M059J (cell line): ENCODE measurements at places on chromosomes 2 and 18.
A peak's percentile ranks its signal among the peaks of the same experiment; 100 is the strongest.

GRCh38 chr2:150292807-150293206 is 194.7 kb downstream of the RND3 start:
- no peak for DNase-seq

DNA sequence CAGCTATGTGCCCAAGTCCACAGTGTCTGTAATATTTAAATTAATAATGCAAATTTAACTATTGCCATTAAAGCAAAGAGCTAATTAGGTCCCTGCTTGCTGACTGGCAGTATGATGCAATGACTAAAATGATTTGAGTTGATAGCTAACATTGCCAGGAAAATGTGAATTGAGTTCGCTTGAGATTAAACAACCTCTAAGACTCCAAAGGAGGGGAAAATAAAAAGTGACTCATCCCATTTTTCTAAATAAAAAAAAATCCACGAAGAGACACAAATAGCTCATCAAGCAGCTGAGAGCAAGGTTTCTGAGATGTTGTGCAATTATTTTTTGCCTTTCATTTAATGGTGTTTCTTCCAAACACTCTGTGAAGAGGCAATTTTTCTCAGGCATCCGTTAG is 413.0 kb downstream of the MTX2 start:
- peak; percentile 8 for DNase-seq

DNA sequence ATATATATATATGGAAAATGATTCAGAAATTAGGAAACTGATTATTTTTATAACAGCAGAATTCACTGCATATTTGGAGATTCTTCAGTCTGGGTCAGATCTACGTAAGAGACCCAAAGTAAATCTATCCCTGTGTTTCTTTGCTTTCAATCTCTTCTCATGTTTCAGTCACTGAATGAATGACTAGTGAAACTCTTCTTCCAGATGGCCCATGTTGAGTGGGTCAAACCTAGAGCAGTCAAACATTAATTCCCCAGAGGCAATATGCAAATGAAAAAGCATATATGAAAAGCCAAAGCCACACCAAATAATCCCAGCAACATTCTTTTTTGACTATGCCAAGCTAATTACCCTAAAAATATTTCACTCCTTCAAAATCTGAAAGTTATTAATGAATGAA is 317.3 kb downstream of the RBM43 start:
- DNase-seq, result no peak

GRCh38 chr18:73987247-73987980 is 160.2 kb downstream of the FBXO15 start:
- peak; percentile 70 for DNase-seq

DNA sequence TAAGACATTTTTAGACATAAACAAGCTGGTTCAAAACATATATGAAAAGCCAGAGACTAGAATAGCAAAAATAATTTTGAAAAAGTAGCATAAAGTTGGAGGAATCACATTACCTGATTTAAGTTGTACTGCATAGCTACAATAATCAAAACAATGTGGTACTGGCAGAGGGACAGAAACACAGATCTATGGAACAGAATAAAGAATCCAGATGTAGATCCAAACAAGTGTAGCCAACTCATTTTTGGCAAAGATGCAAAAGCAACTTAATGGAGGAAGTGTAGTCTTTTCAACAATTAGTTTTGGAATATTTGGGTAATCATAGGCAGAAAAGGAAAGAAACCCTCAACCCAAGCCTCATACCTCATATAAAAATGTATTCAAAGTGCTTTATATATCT is 278.7 kb upstream of the ZNF521 start:
- DNase-seq, result no peak

GRCh38 chr2:109446278-109447131 is 167.3 kb downstream of the SEPTIN10 start:
- peak; percentile 75 for DNase-seq

- no peak for DNase-seq
Observed at GRCh38 chr18:25979369-25980040, 110.9 kb downstream of the SS18 start.

GRCh38 chr2:31246184-31246852 is 12.4 kb downstream of the EHD3 start:
- DNase-seq, result no peak

DNA sequence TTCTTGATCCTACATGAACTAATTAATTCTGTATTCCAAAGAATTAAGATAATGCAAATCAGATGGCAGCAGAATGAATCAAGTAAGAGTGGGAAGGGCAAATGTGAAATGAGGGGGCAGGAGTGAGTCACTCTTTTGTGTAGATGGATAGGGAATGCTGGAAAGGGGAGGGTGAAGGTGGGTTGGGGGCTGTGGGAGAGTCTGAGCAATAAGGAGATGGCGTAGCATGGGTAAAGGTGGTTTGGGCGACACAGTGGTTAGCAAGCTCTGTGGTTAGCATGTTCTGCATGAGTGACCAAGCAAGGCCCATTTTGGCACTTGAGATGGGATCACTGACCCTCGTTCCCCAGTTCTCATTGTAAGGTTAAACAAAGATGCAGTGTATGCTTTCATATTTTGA is 20.4 kb downstream of the GPD2 start:
- DNase-seq, result peak; percentile 85

GRCh38 chr2:40592218-40592617 is 140.3 kb upstream of the SLC8A1 start:
- DNase-seq, result no peak

DNA sequence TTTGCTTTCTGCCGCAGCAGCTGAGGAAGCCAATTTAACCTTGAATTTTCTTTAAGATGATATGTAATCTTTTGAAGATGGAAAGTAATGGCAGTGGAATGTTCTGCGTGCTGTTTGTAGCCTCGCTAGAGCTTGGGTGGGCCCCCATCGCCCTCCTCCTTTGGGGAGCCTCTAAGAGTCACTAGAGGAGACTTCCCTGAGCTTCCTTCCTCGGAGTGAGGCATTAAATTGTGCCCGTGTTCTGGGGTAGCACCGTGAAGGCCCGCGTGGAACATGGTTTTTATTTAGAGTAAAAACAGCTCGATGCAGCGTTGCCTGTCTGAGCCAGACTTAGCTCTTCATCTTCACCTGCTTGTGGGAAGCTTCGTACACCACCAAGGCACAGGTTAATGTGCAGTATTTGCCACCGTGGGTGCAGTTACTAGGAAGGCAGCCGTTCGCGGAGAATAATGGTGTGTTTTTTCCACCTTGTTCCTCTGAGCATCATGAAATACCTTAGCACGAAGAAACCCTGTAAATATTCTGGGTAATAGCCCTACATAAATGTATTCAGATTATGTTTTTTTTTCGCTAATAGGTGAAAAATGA is 38.5 kb downstream of the NCK2 start:
- no peak for DNase-seq

DNA sequence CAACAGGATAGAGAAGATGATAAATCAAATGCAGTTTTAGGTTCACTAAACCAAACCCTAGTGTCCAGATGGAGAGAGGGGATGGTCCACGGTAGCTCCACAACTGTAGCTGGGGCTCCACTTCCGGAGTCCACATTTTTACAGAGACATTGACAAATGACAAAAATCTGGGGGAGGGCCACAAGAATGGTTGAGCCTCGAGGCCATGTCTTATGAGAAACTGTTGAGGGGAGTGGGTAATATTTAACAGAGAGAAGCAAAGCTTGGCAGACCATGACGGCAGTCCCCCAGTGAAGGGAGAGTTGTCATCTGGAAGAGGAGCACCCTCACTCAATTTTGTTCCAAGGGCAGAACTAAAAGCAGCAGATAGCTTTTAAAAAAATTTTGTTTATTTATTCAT is 17.6 kb upstream of the EPHA4 start:
- DNase-seq, result no peak

DNA sequence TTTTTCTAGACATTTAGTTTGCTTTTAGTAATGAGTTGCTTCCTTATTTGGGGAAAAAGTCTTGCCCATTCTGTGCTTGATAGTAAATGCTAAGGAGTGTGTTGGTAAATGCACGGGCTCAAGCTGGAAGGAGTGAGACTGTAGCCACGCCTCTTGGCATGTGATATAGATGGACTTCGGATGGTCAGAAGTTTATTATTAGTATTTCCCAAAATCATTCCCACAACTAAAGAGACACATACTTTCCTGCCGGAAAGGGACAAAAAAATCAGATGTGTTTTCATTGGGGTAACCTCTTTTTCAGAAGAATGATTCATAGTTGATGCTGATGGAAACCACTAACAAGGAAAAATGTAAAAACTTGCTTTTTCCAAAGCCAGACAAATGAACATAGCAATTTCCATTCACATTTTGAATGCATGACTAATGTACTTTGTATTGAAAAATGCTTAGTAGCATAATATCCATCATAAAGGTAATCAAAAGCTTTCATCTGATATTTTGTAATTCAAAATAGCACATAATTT is 133.2 kb downstream of the ZNF532 start:
- DNase-seq, result peak; percentile 96

DNA sequence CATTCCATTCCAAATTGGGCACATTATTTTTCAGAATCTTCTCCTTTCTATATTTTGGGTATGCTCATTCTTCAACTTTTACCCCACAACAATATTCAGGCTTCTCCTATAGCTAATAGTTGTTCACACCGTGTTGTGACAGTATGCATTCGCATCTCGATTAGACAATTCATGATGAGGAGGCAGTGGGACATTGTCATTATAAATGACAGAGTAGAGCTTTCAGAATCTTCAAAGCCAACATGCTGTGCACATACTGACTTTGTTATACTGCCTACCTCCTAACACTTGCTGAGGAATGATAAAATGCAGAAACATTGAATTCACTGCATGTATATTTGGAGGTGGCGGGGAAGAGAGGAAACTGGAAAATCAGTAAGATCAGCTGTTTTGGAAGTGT is 714.2 kb downstream of the SUCLG1 start:
- no peak for DNase-seq

DNA sequence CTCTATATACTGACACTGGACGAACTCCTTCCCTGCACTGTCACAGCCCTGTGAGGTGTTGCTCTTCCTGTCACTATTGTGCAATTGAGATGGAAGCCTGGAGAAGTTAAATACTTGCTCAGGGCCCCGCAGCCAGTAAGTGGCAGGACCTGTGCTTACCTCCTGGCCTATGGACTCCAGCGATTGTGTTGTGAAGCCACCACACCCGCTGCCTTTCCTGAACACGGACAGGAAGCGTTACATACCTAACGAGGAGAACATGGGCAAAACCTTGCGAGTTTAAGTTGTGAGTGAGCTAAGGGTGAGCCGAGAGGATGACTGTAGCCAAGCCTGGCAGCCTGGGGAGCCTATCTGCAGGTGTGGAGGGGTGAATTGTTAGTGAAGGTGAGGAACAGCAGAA is 26.1 kb downstream of the RAB31 start:
- DNase-seq, result no peak

- DNase-seq, result peak; percentile 46
Observed at GRCh38 chr2:46239175-46239846, 57.9 kb upstream of the EPAS1 start.

GRCh38 chr18:57585855-57586250 is 649 bp downstream of the FECH start:
- no peak for DNase-seq

GRCh38 chr2:17101596-17101995 is 416.6 kb downstream of the RAD51AP2 start:
- no peak for DNase-seq

DNA sequence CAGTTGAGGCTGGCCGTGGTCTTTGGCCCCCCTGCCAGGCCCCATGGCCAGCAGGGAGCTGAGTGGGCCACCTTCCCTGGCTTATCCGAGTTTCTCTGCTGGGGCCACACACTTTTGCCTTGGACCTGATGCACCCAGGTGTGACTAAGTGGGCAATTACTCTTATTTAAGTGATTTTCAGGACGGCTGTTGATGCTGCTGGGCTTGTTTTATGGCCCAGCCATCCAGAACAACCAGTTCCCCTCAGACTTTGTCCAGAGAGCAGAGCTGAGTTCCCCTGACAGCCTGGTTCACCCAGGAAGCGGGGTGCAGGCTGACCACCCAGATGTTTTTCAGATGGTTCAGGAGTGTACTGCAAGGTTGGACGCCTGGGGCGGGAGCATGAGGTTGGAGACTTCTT is 68.8 kb downstream of the GLI2 start:
- DNase-seq, result no peak

- DNase-seq, result peak; percentile 17
Observed at GRCh38 chr18:41955688-41956087, 654 bp downstream of the PIK3C3 start.

DNA sequence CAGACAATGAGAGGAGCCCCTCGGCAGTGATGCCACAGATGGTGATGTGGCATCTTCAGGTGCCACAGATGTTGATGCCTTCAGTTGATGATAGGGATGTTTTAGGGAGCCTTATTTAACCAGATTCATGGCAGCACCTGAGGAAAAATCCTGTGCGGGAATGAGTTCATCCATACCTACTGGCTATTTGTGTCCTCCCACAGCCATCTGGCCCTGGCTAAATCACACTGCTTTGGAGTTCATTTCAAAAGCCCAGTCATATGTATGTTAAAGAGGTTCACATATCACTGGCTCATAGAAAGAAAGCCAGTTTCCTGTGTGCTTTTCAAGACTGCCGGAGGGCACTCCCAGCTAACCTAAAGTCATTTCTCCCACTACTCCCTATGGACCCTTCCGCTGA is 131.3 kb downstream of the MCFD2 start:
- DNase-seq, result no peak

DNA sequence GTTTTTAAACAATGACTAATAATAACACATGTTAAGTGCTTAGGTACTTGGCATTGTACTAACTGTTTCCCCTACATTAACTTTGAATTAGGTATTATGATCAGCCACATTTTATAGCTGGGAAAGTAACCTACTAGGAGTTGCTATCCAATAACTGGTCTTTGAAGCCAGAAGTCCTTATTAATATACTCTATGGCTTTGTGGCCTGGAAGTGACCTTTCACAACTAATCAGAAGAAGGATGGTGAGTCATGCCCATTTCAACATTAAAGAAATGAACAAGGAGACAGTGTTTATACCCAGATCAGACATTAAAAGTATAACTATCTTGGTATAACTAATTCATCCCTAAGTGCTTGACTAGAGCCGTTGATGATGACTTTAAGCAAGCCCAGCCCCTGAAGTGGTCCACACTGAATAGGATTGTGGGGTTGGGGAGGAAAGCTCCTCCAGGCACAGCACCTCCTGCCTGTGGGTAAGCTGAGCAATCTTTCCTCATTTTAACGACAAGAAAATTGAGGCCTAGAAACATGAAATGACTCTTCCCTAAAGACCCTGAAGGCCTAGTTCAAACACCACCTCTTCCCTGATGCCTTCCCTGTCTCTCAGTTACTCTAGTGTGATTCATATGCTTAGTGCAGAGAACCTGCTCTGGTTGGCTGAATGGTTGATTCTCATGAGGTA is 71.6 kb upstream of the RFX8 start:
- peak; percentile 69 for DNase-seq

DNA sequence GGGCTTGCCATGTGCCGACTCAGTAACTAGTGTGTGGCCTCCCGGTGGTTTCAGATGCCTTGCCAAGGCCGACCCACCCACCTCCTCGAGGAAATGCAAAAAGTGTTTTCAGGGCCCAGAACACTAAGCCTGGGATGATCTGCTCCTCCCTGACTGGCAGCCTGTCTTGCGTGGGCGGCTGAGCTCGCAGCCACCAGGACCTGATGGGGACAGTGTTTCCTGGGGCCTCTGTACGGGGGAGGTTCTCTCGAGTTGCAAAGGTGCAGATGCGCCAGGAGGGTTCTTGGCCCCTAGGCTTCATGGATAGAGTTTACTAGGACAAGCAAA is 85.2 kb downstream of the GLI2 start:
- DNase-seq, result peak; percentile 23

GRCh38 chr2:67752199-67752598 is 310.6 kb downstream of the C1D start:
- no peak for DNase-seq

- peak; percentile 54 for DNase-seq
Observed at GRCh38 chr2:150617351-150617978, 130.0 kb upstream of the RND3 start.

GRCh38 chr2:212136216-212136795 is 402.3 kb downstream of the ERBB4 start:
- DNase-seq, result no peak
